ENCODE measurements at places on chromosomes 3 and 15.

DNA sequence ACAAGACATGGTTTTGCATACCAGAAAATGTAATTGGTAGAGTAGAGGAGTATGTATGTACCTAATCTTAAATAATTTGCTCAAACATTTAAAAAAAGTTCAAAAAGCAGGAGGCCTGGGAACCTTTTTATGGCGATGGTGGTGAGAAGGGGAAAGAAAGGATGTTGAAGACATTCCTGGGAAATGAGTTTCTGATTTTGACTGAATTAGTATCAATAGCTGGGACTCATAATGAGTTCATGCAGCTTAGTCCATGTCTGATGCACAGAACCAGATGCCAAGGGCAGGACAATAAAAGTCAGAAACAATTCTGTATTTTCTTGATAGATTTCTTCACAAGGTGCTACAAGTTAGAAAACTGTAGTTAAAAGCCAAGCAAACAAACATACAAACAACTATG, 395.3 kb downstream of the GAP43 start:
- DNase-seq, result no peak

DNA sequence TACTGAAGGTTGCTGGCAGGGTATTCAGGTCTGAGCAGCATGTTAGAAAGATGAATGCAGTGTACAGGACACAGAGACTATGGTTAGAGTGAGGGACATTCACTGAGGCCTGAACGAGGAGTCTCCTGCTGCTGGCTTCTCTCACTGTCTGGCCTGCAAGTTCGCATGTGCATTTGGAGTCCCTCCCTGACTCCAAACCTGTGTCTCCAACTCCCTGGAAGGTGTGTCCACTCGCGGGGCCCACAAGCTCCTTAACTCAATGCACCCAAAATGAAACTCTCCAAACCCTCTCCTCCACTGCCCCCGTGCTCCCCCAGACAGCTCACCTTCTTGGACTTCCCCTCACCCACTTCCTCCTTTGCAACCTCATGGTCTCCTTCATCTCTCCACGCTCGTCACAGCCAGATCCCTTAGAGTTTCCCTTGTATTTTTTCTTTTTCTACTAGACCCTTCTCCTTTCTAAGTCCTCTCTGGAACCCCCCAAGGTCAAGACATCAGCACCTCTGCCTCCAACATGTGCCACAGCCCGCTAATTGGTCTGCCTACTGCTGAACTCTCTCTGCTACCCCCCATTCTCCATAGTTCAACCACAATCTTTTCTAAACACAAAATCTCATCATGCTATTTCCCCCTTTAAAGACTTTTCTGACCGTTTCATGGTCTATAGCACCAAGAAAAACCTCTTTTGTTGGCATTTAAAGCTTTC, 58.3 kb downstream of the HES1 start:
- no peak for DNase-seq

GRCh38 chr3:126125781-126126251, 41.9 kb upstream of the SLC41A3 start:
- no peak for DNase-seq

GRCh38 chr3:117853923-117854668, 1144.5 kb downstream of the TUSC7 start:
- DNase-seq, result no peak

- no peak for DNase-seq
These were observed 144.5 kb upstream of the MYRIP start for GRCh38 chr3:39664931-39665330.

DNA sequence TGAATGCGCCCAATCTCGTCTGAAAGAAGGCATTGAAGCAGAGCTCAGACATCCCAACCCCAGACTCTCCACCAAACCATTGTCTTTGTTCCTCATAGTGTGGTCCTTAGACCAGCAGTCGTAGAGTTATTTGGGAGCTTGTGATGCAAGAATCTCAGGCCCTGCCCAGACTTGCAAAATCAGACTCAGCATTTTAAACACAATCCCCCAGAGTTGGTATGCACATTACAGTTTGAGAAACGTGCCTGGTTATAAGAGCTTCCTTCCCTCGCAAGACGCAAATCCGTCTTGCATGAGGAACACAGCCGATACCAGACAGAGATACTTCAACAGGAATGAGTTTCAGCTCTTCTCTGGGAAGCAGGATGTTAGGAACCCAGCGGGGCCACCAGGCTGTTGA, 38.9 kb upstream of the IREB2 start:
- no peak for DNase-seq

GRCh38 chr15:66108483-66109265, 144.9 kb downstream of the MEGF11 start:
- DNase-seq, result no peak

- no peak for DNase-seq
These were observed 204.5 kb upstream of the CMC1 start for GRCh38 chr3:28036599-28037575.

GRCh38 chr15:92430069-92430440, 36.4 kb downstream of the ST8SIA2 start:
- DNase-seq, result no peak

DNA sequence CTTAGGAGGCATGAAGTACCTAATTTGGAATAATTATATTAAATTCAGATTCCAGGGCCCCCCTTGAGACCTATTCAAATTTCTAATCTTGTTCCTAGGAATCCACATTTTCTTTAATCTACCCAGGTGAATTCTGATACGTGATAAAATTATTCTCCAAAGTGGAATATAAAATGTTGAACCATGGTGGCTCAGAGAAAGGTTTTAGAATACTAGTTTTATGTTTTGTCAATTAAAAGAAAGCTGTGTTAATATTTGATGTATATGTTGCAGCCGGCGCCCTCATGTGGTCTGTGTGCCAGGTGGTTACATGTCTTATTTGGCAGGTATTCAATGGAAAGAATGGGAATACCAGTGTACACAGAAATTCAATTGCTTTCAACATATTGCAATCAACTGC, 321.8 kb downstream of the FEZF2 start:
- DNase-seq, result no peak

DNA sequence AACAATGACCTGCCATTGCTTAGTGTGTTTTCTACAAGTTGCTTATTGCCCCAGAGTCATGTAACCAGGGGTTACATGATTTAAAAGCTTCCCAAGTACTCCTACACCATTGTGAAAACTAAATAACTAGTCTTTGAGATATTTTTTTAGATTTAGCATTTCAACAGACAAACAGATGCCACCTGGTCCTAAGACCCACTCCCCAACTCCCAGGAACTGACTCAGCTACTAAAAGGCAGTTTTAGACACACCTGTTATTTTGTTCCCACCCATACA, 28.1 kb upstream of the KBTBD12 start:
- DNase-seq, result no peak

DNA sequence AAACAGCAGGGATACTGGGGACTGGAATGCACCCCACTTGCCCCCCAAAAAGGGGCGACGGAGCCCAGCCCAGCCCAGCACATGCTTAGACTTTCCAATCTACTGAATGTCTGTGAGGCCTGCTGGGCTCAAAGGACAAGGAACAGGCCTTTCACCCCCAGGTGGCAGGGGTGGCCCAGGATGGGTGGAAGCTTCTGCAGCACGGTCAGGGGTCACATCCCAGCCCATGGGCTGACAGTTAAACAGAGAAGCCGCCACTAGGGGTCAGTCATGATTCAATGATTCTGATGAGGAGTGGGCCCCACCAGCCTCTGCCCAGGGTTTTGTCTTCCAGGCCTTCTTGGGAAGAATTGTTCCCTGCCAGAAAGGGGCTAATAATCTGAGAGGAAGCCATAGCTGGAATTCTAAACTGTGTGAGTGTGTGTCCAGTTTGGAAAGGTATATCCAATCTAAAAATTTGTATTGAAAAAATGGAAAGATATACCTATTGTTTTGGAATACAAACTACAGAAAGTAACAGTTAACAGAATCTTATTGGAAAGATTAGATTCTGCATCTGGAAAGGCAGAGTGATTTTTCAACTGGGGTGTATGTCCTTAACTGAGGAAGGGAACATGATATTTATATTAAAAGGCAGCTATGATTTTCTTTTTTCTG, 2.2 kb downstream of the CHRNB4 start:
- DNase-seq, result peak; percentile 90

- DNase-seq, result no peak
These were observed 71.9 kb downstream of the SYNM start for GRCh38 chr15:99176757-99177156.

DNA sequence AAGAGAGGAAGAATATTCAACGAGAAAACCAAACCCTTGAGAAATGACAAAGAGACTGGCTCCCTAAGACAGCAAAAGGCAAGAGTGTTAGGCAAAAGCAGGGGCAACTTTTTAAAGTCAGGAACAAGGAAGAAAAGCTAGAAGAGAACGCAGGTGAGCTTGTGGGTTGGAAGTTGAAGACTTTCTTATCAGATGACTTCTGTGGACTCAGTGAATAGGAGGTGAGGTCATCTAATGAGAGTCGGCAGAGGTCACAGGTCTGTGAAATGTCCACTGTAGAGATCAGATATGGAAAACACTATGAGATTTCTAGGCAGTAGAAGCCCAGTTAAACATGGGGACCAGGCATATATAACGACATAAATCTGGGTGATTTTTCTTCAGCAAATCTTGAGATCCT, 27.2 kb upstream of the TNIK start:
- DNase-seq, result no peak
